ENCODE measurements at places on chromosomes 3 and 15. TPM values are rescaled to one million over a fixed set of nuclear protein-coding genes. Genes with fewer than 3 reads are reported as not detected.

DNA sequence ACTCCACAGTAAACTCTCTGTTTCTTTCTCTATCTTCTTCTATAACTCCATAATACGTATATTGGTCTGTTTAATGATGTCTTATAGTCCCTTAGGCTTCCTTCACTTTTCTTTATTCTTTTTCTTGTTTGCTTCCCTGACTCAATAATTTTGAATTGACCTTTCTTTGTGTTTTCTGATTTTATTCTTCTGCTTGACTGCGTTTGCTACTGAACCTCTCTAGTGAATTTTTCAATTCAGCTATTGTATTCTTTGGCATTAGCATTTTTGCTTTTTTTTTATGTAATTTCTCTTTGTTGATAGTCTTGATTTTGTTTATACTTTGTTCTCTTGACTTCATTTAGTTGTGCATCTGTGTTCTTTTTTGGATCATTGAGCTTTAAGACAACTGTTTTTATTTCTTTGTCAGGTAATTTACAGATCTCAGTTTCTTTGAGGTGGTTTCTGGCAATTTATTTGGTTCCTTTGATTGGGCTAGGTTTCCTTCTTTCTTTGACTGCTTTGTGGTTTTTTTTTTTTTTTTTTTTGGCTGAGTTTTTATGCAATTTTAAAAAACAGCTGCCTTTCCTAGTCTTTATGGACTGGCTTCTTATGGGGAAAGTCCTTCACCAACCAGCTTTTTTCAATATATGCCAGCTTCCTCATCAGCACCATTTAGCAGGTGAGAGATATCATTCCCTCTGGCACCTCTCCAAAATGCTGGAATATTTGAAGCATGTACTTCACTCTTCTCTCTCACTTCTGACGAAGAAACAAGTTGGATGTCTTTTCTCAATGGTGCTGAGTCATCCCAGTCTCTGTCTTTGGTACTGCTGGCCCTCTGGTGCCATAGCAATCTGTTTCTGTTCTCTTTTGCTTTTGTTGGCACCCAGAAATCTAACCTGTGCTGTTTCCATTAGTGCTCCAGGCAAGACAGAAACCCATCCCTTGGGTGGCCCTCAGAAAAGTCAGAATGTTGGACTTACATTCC lies 17.6 kb downstream of the RSRC1 start:
- no peak for DNase-seq

GRCh38 chr3:50242381-50242770 lies 6.4 kb downstream of the GNAI2 start:
- no peak for DNase-seq

GRCh38 chr3:46146548-46146947 lies 61.6 kb downstream of the CCR1 start:
- no peak for DNase-seq

GRCh38 chr15:41505776-41506175 lies 7.9 kb downstream of the LTK start:
- no peak for DNase-seq

DNA sequence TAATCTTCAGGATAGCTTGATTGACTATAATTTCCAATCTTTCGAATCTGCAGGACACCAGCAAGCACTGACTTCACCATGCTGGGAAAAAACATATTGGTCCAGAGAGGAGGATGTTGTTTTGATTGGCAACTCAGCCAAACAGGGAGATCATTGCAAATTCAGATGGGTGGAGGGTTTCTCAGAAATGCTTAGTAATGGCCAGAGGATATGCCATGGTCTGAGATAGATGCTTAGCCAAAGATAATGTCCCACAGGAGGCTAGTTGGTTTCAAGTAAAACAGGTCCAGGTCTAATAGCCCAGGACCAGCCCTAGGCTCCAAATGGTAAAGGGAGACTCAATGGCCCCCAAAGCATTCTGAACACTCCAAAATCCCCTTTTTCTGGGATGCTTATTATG lies 46.7 kb upstream of the CCDC80 start:
- no peak for DNase-seq

- no peak for DNase-seq
Observed at GRCh38 chr15:25783607-25784540, 79.3 kb downstream of the ATP10A start.

GRCh38 chr15:75947092-75947491 lies 43.4 kb downstream of the FBXO22 start:
- DNase-seq: no peak

- no peak for DNase-seq
Observed at GRCh38 chr3:113436809-113437208, 4.5 kb downstream of the CFAP44 start.

DNA sequence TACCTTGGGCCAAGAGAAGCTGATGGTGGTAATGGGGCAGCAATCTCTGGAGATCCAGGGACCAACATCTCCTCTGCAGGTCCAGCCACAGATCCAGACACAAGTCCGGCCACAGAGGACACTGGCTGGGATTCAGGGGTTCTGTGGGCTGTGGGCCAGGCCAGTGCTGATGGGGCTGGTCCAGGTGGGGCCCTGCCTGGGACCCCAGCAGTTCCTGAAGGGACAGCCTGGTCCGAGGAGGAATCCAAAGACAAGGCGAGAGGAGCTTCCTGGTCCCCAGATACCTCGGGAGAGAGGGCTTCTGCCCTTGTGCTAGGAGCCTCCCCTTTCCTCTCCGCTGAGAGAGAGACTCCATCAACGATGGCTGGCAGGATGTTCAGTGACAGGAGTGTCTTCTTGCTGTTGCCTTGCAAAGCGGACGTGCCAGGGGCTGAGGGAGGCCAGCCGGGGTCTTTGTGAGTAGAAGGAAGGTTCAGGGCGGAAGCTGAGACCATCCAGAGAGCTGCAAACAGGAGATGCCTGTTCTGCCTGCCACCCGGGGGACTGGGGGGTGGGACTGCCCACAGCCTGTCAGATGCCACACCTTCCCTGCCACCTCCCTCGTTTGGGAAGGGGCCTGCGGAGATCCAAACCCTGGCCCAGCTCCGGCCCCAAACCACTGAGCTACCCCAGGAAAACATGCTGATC lies 24.5 kb upstream of the GOLGA6C start:
- DNase-seq: no peak

DNA sequence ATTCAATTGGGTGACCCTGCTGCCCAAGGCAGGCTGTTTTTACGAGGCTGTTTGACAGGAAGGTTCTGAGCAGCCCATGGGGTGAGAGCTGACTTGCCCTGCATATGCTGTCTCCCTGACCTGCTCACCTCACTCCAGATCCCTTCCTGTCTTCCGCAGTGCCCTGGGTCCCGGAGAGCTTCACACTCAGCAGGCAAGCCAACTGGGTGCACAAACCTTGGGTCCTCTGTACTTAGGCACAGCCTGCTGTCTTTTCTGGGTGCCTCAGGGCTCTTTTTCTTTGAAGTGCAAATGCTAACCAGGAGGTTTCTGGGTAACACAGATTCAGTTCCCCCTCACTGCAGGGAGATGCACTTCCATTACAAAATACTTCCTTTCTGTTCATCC lies 32.8 kb downstream of the ZXDC start:
- DNase-seq: no peak

DNA sequence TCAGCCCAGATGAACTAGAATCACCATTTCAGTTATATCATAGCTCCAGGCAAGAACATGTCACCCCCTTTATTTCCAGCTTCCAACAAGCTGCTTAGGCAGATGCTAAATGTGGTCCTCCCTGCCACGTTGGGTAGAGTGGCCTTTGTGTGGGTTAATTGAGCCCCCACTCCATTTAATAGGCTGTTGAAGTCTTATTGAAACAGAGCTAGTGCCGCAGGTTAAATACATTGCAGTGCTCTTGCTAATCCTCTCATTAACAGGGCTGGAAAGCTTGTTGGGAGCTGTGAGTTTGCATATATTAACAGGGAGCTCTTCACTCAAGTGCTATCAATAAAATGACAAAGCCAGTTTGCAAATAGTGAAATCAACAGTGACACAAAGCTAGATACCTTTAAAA lies 248.4 kb upstream of the CMC1 start:
- DNase-seq: no peak

DNA sequence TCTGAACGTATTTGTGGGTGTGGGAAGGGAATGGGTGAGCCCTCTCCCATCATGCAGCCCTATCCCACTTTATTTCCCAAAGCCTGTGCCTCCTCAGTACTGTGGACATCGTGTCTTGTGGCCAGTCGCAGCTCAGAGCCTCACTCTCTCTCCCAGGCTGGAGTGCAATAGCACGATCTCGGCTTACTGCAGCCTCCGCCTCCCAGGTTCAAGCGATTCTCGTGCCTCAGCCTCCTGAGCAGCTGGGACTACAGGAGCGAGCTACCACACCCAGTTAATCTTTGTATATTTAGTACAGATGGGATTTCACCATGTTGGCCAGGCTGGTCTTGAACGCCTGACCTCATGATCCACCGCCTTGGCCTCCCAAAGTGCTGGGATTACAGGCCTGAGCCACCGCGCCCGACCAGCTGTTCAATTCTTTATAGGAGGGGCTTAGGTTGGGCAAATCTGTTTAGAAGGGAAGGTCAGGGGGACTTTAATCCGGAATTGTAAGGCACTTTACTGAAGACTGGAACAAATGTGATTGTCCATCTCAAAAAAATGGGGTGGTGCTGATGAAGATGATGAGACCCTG lies 42.7 kb upstream of the BDH1 start:
- no peak for DNase-seq

DNA sequence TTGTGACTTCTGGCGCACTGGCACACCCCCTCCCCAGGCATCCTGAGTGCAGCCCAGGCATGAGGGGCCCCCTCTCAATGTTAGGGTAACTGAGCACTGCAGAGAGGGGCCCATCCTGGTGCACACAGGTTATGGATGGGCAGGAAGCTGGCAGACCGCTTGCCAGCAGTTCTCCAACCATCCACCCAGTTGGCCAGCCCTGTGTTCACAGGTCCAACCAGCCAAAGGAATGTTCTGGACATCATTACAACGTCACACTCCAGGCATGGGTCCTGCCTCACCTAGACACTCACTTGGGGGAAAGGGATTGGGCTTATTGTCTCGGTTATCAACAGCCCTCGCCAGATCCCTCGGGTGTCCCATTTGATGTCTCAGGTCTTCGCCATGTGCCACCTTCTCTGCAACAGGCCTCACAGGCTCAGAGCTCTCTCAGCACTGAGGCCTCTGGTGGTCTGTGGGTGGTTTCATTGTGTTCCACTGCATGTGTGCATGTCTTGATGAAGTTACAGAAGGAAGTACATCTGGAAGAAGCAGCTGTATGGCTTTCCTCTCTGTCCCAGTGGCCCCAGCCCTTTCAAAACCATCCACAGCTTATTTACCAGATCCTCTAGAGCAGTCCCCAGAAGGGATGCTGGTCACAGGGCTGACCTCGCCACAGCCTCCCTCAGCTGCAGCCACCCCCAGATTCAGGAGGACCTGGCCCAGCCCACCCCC lies 23.7 kb downstream of the ADCY5 start:
- DNase-seq: no peak

DNA sequence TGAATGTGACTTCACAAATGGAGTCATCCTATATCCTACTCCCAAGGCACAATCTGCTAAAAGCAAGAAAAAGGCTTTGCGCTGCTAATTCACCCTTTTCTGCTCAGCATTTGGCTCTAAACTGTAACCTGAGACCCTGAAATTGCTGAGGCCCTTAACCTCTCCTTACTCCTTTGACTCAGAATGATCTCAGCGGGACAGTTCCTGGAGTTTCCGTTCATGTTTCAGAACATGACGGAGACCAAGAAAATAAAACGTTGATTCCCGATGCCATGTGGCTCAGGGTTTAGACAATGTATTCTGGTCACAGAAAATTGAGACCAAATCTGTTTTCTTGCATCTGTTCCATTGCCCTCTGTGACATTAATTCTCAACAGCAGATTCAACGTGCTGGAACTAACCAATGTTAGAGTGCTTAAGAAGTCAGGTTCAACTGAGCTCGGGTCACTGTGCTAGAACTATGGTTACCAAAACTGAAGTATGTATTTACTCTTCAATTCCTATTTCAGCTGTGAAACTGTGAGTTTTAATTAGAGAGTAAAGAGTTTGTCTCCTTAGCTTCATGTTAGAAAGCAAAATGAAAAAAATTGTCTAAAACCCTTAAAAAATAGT lies 45.4 kb upstream of the TMC3 start:
- no peak for DNase-seq

DNA sequence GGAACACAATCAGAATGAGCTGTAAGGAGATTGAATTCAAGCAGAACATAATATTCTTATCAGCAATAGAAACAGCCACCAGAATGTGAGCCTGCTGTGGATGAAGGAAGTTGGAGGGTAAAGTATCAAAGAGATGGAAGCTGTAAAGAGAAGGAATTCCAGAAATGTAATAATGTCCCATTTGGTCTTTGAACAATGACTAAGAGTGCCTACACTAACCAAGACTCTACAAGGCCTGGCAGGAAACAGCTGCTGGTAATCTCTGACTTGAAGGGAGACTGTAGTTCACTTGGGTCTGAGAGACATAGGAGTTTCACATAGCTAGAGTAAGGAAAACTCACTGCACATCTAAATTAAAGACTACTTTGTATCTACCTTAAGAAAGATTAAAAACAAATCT lies 1176.0 kb upstream of the ALCAM start:
- DNase-seq: no peak

GRCh38 chr3:149000206-149000745 lies 8.9 kb downstream of the GYG1 start:
- DNase-seq: no peak

DNA sequence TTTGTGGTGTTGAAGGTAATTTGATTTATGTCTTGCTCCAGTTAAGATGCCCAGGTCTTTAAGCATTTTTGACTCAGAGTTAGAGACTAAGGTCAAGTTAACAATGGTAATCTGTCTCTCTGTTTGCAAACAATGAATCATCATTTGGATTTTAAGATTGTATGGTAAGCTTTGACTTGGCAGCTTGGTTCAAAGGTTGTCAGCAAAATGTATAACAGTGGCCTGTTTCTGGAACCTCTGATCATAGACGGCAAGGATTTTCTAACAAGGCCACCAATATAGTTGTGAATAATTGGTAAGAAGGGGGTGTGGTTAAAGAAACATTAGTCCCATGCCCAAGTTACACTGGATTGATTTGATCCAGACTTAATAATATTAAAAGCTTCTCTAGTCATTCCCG lies 775.2 kb upstream of the GOLIM4 start:
- peak; percentile 41 for DNase-seq

- no peak for DNase-seq
Observed at GRCh38 chr3:16311960-16312451, 47.0 kb downstream of the OXNAD1 start.

DNA sequence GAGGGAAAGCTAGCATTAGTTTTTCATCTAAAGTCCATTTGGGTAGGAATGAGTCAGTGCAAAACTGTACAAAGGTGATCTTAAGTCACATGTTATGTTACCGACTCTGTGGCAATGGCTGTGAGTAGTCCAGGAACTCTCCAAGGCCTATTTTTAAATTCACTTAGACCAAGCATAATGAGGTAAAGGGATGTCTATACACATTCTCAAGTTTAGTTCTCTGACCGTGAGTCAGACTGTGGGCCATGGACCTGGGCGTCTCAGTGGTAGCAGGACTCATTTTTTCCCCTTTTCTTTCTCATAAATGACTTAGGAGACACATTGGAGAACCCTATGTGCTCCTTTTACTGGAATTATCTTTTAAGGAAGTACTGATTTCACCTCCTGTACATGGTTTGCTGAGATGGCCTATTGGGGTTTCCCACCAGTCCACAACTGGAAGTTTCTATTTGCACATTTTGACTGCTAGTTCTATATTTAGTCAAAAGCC lies 488.7 kb upstream of the TPRG1 start:
- DNase-seq: peak; percentile 36

AGBL1 gene
- not detected for total RNA-seq

IL12A gene
- total RNA-seq: 1.0 TPM

FOXB1 gene
- total RNA-seq: not detected

PROK2 gene
- not detected for total RNA-seq

AGTR1 gene
- not detected for total RNA-seq

HRG gene
- total RNA-seq: 0.40 TPM

FAM43A gene
- total RNA-seq: 1.8 TPM

SCAANT1 gene
- not detected for total RNA-seq
